Progenitor cell of endocrine pancreas (in vitro differentiated cells): ENCODE measurements at places on chromosomes 3 and 15. TPM values are rescaled to one million over a fixed set of nuclear protein-coding genes. Genes with fewer than 3 reads are reported as not detected.

CCDC39 gene
- 0.22 and 0.29 TPM in 2 replicates for total RNA-seq

ATP8B4 gene
- 0.95 and 0.98 TPM in 2 replicates for total RNA-seq

FAM81A gene
- total RNA-seq = 0.34 and 0.58 TPM in 2 replicates

CHRNA3 gene
- 0.29 and 1.5 TPM in 2 replicates for total RNA-seq

CLDN11 gene
- total RNA-seq = 1.7 and 2.4 TPM in 2 replicates

GRCh38 chr3:141851411-141851810, 25.0 kb upstream of the ATP1B3 start:
- H3K4me1 ChIP-seq = no peaks in the 10 kb centered on the region
- H3K4me3 ChIP-seq = no peak overlapping the region
- H3K27ac ChIP-seq = no peak overlapping the region
- no peaks in the 10 kb centered on the region for H3K36me3 ChIP-seq

DNA sequence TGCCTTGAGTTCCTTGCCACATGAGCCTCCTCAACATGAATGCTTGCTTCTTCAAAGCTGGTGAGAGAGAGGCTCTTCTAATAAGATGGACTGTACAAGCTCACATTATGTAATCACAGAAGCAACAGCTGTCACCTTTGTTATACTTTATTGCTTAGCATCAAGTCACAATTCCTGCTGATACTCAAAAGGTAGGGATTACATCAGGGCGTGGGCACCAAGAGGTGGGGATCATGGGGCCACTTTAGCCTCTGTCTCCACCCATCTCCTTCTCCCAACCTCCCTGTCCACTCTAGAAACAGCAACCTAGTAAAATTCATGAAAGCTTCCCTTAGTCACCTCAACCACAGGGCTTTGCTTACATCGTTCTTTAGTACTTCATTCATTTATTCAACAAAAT, 95.9 kb downstream of the FAM43A start:
- no peak overlapping the region for H3K4me3 ChIP-seq
- peaks cover 12% of the 10 kb centered on the region for H3K4me1 ChIP-seq
- no peak overlapping the region for H3K27ac ChIP-seq
- peaks cover 19% of the 10 kb centered on the region for H3K27me3 ChIP-seq

DNA sequence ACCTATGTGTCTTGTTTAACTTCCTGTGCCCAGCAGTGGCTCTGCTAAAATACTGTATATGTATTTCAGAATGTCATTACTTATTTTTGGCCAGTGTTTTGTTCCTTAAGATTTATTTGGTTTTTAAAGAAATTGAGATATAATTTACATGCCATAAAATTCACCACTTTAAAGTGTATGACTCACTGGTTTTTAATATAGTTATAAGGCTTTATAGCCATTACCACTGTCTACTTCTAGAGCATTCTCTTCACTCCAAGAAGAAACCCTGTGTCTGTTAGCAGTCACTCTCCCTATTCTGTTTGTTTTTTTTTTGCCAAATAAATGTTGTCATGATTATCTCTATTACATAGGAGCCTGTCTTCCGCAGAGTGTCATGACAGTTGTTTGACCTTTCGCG, 25.8 kb downstream of the PPM1L start:
- H3K4me3 ChIP-seq = no peak overlapping the region
- H3K27me3 ChIP-seq = no peaks in the 10 kb centered on the region
- no peak overlapping the region for H3K27ac ChIP-seq
- no peak for DNase-seq
- H3K36me3 ChIP-seq = peaks cover 1% of the 10 kb centered on the region
- H3K4me1 ChIP-seq = peaks cover 31% of the 10 kb centered on the region

DNA sequence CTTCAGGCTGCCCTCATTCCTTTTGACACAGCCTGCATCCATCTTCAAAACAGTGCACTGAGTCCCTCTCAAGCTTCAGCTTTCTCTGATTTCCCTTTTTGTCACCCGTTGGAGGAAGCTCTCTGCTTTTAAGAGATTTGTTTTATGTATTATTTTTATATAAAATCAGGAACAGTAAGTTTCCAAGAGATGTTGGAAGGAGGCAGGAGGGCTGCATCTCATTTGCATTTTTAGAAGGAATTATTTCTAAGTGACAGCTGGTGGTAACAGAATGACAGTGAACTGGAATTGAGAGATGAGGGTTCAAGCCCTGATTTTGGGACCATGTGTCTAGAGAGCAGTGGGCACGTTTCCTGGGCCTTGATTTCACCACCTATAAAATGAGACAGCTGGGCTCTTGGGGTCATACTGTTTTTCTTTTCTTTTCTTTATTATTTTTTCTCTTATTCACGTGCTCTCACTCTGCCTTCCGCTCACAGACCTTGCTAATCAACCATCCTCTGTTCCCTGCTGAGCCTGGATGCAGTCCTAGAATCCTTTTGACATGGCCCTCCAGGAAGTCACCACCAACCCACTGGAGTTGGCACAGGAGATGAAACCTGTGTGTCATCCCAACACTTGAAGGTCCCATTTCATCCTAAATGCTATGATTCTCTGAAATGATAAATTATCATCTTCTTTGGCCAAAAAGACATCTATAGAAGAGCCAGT, 148.6 kb downstream of the CACNA2D3 start:
- H3K36me3 ChIP-seq = no peaks in the 10 kb centered on the region
- H3K4me1 ChIP-seq = peaks cover 2% of the 10 kb centered on the region
- H3K27ac ChIP-seq = no peak overlapping the region
- peaks cover 26% of the 10 kb centered on the region for H3K27me3 ChIP-seq
- no peak for DNase-seq

DNA sequence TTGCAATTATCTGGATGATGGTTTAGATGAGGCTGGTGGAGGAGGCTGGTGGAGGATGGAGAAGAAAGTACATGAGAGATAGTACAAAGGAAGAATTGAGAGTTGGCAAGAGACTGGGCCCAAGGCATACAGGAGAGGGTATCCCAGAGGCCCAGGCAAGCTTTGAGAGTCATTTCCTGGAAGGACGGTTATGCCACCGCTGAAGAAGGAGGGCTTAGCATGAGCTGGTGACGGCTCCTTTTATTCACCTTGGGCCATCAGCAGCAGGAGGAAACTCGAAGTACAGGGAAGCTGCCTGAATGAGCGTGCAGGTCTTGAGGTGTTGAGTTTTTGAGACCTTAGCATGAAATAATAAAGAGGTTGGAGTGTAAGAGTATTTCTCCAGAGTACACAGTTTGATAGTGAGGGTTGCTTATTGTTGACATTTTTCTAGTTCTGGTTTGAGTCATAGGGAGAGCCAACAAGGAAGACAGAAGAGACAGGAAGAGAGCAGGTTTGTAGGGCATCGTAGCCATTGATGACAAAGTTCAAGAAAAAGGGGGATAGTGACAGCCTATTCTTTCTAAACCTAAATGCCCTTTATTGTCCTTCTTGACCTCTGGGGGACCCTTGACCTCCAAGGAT, 13.8 kb downstream of the THSD4 start:
- no peak overlapping the region for H3K27ac ChIP-seq
- no peak overlapping the region for H3K4me3 ChIP-seq
- H3K27me3 ChIP-seq = peaks cover 36% of the 10 kb centered on the region
- DNase-seq = no peak
- H3K4me1 ChIP-seq = no peaks in the 10 kb centered on the region

- DNase-seq = no peak
- no peaks in the 10 kb centered on the region for H3K4me1 ChIP-seq
- peaks cover 1% of the 10 kb centered on the region for H3K36me3 ChIP-seq
- peaks cover 14% of the 10 kb centered on the region for H3K27me3 ChIP-seq
- H3K4me3 ChIP-seq = no peak overlapping the region
These were observed 363.5 kb downstream of the EPHB1 start for GRCh38 chr3:135158520-135158919.

DNA sequence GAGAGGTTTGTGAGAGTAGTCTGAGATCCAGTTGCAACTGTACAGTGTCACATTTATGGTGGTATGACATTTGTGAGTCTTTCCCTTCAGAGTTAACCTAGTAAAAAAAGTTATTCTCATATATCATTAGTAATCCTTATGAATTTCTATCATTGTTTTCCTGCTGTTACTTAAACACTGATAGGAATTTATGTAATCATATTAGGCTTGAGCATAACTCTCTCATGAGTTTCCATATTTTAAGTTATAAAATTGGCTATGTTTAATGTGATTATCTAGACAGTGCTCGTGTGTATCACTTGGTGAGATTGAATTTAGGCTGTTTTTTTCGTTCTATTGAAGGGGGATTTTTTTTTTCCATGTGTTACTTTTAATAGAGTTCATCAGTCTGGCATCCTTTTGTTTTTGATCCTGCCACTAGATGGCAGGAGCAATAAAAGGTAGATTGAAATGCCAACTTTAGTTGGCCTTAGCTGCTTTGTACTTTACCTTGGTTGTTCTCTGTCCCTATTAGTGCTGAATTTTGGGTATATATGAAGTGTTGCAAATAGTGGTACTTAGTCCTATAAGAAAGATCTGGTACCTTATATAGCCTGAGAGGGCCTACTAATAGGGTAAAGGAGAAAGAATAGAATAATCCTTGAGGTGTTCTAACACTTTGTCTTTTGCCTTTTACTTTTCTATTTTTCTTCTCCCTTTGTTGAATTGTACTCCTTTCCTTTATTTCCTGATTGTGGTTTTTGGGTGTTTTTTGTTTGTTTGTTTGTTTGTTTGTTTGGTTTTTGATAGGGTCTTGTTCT, 17.9 kb downstream of the STT3B start:
- peak overlapping the region; percentile 90 for H3K27ac ChIP-seq
- no peaks in the 10 kb centered on the region for H3K27me3 ChIP-seq
- no peak overlapping the region for H3K4me3 ChIP-seq

DNA sequence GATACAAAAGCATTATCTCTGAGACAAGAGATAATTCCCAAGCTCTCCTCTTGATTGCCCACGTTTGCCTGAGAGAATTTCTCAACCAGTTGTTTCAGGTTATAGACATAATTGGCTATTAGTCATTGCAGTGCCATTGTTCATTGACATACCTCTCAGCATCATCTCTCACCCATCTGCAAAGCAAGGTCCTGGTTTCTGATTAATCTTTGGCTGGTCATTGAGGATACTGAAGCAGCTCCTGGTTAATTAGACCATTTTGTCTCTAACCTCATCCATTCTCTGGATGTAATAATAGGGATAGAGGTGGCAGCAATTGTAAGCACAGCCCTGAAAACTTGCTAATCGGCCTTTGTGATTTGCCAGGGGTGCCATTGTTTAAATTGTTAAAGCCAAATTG, 104.2 kb downstream of the CNTN6 start:
- H3K36me3 ChIP-seq = no peaks in the 10 kb centered on the region
- H3K27ac ChIP-seq = no peak overlapping the region
- H3K4me1 ChIP-seq = peaks cover 8% of the 10 kb centered on the region
- H3K27me3 ChIP-seq = no peaks in the 10 kb centered on the region
- DNase-seq = no peak

DNA sequence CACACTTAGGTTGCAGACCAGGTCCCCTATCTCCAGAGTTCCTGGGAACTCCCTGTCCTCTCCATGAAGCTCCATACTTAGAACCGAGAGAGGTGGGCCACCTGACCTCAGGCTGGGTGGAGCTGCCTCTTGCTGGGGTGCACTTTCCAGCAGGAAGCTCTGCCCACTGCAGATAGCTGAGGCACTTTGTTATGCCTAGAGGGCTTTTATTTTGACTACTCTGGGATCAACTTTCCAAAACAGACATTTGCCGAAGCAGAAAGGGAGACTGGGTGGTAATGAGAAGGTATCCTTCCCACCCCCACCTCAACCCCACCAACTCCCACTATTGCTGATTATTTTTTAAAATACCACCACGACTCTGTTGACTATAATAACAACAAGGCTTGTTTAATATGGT, 54.7 kb downstream of the CLDN11 start:
- no peaks in the 10 kb centered on the region for H3K36me3 ChIP-seq
- DNase-seq = no peak
- no peak overlapping the region for H3K4me3 ChIP-seq
- peaks cover 26% of the 10 kb centered on the region for H3K4me1 ChIP-seq
- peaks cover 16% of the 10 kb centered on the region for H3K27me3 ChIP-seq
- H3K27ac ChIP-seq = no peak overlapping the region

DNA sequence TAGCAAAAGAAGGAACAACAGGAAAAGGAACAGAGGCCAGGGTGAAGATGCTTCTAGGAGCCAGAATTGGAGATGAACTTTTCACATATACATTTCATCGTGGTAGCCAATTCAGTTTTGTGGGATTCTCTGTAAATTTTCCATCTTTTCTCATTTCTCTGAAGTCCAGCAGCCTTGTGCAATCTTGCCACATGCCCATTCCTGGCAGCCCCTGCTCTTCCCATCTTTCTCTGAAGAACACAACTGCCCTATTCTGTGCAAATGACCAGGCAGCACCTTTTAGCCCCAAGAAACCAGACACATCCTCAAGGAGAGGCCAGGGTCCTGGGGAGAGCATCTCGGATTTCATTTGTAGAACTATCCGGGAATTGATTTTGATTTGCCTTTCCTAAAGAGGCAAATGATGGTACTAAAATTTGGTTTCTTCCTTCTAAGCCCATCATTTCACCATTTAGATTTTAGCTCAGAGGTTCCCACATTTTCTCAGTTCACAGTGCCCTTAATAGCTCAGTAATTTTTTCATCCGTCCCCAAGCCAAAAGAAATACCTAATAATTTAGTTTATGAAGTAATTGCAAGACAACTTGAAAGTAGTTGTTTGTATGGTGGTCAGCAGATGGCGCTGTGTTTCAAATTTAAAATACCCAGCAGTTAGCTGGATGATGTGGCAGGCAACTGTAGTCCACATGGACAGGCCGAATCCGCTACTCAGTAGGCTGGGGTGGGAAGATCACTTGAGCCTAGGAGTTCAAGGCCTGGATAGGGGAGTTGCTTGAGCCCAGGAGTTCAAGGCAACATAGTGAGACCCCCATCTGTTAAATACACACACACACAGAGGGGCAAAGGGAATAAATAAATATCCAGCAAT, 61.3 kb upstream of the ACKR4 start:
- H3K4me3 ChIP-seq = no peak overlapping the region
- DNase-seq = peak; percentile 34
- H3K36me3 ChIP-seq = peaks cover 15% of the 10 kb centered on the region
- H3K27me3 ChIP-seq = no peaks in the 10 kb centered on the region

DNA sequence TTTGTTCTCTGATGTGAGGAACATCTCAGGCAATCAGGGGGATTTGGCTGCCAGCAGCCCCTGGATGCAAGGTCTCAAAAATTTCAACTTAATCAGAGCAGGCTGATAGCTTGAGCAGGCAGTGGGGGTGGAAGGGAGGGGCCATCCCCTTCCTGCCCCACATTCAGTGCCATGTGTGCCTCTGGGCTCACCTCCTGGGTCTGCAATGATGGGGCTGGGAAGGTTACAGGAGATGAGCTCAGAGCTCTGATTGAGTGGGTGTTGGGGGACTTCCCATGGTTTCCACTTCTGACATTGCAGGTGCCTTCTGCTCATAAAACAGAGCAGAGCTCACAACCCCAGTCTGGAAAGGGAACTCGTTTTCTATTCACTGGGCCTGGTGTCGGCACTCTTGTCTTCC, 37.0 kb downstream of the PARP16 start:
- H3K4me3 ChIP-seq = no peak overlapping the region
- peaks cover 11% of the 10 kb centered on the region for H3K4me1 ChIP-seq
- H3K36me3 ChIP-seq = peaks cover 7% of the 10 kb centered on the region
- H3K27me3 ChIP-seq = no peaks in the 10 kb centered on the region

GRCh38 chr3:150150633-150151032, 179.9 kb upstream of the PFN2 start:
- no peaks in the 10 kb centered on the region for H3K36me3 ChIP-seq
- no peak overlapping the region for H3K4me3 ChIP-seq
- H3K27ac ChIP-seq = no peak overlapping the region
- H3K4me1 ChIP-seq = peaks cover 21% of the 10 kb centered on the region
- no peak for DNase-seq
